ENCODE measurements at places on chromosomes 11 and 22.

DNA sequence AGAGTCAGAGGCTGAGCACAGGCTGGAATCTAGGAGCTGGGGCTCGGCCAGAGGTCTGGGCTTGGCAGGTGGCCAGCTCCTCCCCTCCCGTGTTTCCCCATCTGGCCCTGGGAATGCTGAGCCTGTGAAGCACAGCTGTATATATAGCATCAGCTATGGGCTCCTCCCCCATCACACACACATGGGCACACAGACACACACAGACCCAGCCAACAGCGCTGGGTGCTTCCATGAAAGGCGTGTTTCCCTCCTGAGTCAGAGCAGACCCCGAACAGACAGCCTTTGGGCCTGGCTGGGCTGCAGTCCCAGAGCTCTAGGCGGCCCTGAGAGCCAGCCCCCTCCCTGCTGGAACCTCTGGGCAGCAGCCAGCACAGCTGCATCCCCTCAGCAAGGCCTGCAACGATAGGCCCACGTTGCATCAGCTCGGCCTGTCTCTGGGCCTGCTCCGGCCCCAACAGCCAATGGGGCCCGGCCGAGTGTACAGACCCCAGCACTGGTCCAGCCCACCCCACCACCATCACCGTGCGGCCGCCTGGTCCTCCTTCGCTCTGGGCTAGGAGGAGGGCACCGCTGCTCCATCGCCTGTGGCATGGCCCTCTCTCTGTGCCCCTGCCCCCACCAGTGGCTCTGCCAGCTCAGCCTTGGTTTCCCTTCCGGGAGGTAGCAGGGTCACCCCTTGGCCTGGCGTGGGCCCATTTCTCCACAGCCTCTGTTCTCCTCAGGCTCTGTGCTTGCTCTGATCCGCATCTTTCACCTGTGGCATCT is 7.6 kb upstream of the SERPINH1 start:
- no peak for DNase-seq

- no peak for DNase-seq
Measured at GRCh38 chr11:1422481-1422880, 32.7 kb downstream of the BRSK2 start.

DNA sequence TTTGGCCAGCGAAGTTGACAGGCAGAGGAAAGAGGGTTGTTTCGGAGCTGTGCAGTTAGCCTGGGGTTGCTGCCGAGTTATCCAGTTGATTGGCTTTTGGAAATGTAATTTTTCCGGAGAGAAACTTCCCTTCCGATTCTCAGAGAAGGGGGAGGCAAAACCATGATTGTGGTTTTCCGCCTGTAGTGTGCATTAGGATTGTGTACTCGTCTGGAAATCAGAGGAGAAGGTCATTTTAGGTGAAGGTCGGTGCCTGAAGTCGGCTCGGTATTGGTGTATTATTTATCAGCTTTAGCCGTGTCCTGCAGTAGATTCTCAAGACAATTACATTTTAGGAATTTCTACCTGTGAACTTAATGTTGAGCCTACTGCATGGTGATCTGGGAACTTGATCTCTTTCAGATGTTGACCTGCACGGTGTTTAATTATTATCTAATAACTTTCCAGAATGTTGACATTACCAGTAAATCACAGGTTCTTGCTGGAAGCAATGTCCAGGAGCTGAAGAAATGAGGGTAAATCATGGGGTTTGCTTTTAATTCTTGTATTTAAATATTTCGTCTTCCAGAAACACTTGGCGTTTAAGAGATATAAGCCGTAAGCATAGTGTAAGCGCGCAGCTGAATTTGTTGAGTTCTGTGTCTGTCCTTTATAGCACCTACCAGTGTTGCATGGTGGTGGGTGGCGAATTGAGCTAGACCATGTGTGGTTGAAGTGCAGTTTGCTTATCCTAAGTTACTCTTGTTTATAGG is 1.3 kb downstream of the ARHGEF12 start:
- DNase-seq = no peak

DNA sequence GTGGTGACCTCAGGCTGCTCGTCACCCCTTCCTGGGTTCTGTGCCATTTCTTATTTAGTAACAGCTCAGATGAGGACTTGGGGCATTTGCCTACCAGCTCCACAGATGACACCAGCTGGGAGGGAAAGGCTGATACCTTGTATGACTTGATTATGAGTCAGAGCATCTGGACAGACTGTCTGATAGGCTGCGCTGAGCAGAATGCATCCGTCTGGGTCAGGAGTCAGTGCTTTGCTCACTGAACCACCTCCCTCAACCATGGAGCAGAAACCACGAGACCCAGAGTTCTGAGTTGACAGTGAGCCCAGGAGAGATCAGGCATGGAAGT is 6.8 kb downstream of the ST14 start:
- no peak for DNase-seq

DNA sequence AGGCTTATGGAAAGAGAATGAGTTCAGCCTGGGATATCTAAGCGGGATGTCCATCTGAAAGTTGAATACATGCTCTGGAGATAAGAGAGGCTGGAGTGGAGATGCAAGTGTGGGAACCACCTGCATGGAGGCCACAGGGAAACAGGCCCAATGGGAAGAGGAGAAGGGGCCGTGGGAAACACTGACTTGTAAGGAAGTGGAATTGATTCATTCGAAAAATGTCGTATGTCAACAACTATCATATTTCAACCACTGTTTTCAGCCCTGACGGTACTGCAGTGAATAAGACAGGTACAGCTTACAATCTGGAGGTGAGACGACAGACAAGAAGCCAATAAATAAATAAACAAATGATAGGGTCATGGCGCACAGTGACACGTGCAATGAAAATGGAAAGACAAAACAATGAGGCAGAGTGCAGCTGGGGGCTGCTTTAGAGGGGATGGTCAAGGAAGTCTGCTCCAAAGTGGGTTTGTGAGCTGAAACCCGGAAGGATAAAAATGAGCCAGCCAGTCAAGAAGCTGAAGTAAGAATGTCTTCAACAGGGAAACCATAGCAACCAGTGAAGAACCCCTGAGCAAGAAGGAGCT is 35.9 kb downstream of the EFCAB6 start:
- DNase-seq = no peak

DNA sequence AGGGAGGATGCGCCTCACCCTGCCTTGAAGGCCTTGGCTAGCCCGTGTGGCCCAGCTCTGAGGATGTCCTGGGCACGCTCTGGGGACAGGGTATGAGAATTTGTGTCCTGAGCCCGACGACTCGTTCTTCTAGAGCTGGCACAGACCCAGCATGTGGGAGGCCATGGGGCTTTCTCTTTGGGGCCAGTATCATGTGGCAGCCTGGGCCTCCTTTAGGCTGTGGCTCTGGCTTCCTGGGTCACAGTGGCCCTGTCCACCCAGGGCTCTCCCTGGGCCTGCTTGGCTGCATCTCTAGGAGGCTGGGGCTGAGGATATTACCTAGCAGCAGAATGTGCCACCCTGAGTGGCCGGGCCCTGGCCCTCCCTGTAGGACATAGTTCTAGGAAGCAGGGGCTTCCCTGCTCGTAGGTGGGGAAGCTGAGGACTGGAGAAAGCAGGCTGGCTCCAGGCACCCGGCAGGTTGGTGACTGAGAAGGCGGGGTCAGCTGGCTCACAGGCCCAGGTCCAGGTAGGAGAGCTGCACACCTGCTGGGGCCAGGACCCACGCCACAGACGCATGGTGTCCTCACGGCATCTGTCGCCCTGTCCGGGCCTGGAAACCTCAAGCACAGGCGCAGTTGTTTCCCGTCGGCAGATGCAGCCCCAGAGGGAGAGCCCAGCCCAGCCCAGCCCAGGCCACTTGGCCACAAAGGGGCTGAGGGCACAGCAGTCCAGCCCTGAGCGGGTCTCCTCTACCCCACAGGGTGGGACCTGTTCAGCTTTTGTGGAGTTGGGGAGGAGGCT is 6.8 kb downstream of the CCDC188 start:
- DNase-seq = no peak

- no peak for DNase-seq
Measured at GRCh38 chr22:37239336-37240239, 4.5 kb downstream of the RAC2 start.

- no peak for DNase-seq
Measured at GRCh38 chr11:3043315-3043871, 13.8 kb downstream of the CARS1 start.

DNA sequence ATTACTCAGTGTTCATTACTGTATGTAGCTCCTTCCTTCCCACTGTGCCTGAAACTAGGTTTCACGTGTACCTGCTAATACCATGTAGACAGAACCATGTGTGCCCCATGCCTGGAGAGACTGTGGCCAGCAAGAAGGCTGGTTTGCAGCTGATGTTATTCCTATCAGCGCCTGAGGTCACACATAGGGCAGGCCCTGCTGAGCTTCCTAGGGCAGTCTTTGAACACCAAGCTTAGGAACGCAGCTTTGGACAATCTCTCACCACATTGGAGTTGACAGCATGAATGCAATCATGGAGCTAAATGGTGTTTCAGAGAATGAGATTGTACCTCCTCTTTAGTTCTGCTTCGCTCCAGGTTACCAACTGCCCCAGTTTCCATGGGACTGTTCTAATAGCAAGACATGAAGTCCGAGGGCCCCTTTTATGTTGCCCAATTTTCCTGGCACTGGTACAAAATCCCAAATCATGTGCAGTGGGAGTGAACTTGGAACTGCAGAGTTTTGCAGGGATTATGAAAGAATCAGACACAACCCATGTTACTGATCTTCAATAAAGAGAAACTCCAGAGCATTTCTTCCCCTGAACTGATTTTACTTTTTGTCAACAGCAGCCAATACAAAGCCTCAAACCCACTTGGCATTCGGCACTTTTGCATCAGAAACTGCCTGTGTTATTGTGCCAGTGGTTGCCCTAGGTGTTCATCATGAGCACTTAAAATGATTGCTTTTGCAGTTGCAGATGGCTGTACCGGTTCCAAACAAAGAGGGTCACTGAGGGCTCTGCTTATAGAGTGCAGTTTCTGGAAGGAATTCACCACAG is 154.2 kb upstream of the TTC12 start:
- no peak for DNase-seq

- no peak for DNase-seq
Measured at GRCh38 chr11:107268977-107269376, 188.6 kb downstream of the CWF19L2 start.

- no peak for DNase-seq
Measured at GRCh38 chr11:46978005-46978491, 41.5 kb downstream of the CSTPP1 start.

DNA sequence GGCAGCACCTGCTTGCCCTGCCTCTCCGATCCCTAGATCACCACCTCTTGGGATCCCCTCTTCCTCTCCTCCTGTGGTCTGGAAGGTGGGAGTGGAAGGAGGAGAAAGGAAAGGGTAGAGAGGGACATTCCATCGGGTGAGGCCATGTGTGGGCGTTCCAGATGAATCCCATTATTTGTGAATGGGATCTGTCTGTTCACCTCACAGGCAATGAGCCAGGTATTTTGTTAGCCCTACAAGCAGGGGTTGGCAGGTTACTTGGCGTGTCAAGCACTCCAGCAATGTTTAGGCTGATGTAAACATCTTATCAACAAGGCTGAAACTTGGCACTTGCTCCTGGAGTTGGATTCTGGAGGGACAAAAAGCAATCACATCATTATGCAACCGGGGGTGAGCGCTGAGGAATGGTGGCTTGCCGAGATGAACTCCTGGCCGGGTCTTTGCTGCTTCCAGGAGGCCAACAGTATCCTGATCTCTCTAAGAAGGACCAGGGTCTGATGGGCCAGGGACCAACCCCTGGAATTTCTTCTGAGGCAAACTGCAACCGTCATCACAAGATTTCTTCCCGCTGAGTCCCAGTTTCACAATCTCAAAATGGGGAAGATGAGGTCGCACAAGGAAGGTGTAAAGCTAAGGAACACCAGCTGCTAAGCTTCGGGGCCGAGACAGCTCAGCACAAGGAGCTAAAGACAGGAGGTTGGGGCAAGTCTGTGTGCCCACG is 7.8 kb downstream of the ADAMTS8 start:
- DNase-seq = no peak

DNA sequence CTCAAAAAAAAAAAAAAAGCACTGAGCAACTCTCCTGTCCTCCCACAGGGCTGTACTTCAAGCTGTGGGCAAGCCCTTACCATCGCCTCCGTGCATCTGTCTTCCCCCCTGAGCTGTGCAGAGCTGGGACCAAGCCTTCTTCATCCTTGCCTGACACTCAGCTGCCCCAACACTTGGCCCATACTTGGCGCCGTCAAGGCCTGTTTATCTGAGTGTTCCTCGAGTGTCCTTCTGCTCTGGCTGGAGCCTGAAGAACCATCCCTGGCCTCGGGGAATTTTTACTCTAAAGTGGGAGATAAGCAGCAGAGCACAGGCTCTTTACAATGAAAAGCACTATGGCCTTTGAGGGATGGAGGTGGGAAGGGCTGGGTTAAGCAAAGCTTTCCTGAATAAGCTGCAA is 1.6 kb upstream of the TIRAP start:
- DNase-seq = no peak

GRCh38 chr11:86632499-86633269 is 39.7 kb downstream of the ME3 start:
- peak; percentile 40 for DNase-seq

GRCh38 chr22:40258501-40258915 is 80.8 kb downstream of the TNRC6B start:
- no peak for DNase-seq

DNA sequence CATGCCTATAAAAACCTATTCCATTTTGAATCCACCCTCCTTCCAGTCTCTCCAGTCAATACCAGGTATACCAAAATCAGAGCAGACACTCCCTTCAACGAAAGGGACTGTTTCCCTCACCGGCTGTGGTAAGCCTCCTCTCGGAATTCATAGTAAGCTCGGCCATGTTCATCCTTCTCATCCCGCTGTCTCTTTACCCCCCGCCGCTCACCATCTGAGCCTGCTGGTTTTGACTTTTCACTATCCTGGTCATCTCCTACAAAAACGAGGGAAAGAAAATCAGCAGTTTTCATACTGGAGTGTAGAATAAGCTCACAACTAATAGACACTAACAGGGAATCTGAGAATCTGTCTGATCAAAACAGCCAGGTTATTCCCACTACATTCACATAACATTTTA is 3.1 kb downstream of the HNRNPUL2 start:
- DNase-seq = no peak

GRCh38 chr11:70952191-70952590 is 300.2 kb downstream of the SHANK2 start:
- DNase-seq = no peak

- DNase-seq = no peak
Measured at GRCh38 chr11:16013649-16014275, 342.6 kb downstream of the SOX6 start.

DNA sequence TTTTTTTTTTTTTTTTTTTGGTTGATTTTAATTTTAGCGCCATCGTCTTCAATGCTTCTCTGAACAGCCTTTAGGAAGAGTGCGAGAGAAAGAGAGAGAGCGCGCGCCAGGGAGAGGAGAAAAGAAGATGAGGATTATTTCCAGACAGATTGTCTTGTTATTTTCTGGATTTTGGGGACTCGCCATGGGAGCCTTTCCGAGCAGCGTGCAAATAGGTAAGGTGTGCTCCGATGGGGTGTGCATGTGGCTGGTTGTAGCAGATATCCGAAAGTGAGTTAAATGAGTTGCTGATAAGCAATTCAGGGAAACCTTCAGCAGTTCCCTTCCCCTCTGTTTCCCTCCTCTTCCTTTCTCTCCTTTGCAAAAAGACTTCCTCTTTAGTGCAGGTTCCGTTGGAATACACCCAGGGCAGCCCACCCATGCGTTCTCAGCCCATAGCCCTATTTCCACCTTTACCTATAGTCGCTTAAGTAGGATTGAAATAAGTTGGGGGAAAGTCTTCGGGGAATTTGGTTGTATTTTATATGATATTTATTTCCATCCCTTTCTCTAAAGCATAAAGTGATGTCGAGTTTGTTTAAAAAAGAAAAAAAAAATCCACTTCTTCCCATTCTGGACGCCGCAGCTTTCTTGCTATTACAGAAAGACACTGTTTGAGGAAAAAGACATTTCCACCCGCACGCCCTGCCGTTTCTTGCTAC is 1.1 kb downstream of the GRIA4 start:
- no peak for DNase-seq

All from stimulated activated CD8-positive, alpha-beta memory T cell treated with anti-CD3 and anti-CD28 coated beads, Interleukin-2, amount 100 ng/mL, for 48 hours (primary cell).